ENCODE measurements at places on chromosomes 2 and 18. TPM values are rescaled to one million over a fixed set of nuclear protein-coding genes. Genes with fewer than 3 reads are reported as not detected.

- no peaks in the 10 kb centered on the region for H3K4me1 ChIP-seq
- H3K27ac ChIP-seq, result no peak overlapping the region
- no peak for DNase-seq
These were observed 73.4 kb downstream of the RPRM start for GRCh38 chr2:153405196-153405595.

The GBX2 gene
- total RNA-seq, result 18.4 TPM

DNA sequence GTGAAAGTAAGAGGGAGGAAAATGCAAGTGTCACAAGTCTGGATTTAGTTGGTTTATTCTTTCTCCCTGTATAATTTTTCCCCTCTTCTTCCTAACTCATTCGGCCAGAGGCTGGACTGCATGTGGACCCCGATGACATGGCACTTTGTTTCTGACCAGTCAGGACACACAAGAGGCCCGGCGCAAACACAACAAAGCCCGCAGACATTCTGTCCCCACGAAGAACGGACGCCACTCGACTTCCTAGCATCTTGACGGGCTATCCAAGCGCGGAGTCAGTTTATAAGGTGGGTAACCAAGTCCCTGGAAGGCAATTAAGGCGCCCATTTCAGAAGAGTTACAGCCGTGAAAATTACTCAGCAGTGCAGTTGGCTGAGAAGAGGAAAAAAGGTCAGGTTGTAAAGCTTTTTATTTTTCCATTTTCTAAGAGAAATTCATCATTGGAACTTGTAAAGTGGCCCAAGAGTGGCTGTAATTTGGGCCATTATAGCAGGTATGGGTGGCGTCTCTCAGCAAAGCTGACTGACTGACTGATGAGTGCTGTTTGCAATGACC lies at the start of gene TPO:
TPO (plus strand) TSS at position 308 of the 555 bp plus-strand sequence. CDS start 946 bp downstream, outside the sequence.
- DNase-seq, result no peak
- H3K27ac ChIP-seq, result no peak within 1 kb of the TSS
- H3K4me3 ChIP-seq, result no peak within 1 kb of the TSS
- no peaks in the 10 kb centered on the region for H3K36me3 ChIP-seq
- H3K27me3 ChIP-seq, result peaks cover 13% of the 10 kb centered on the region

DNA sequence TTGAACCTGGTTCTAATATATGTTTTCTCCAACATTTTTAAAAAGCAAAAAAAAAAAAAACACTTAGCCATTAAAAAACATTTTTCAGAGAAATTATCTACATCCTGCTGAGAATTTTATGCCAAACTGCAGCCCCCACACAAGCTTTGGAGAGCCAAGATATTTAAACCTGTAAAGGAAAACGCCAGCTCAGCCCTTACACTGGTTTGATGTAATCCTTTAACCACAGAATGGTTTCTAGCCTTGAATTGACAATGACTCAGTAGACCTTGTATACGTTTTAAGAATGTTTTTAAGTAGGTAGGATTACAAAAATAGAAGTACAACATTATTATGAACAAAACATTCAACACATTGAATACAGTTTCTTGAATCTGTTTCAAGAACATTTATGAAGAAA lies 113.6 kb downstream of the BABAM2 start:
- H3K27me3 ChIP-seq, result no peaks in the 10 kb centered on the region

The HOXD13 gene
- total RNA-seq, result 11.0 TPM

GRCh38 chr2:181916726-181917718 lies 25.5 kb downstream of the ITPRID2 start:
- no peak overlapping the region for H3K27ac ChIP-seq
- no peak overlapping the region for H3K4me3 ChIP-seq
- H3K27me3 ChIP-seq, result no peaks in the 10 kb centered on the region
- H3K4me1 ChIP-seq, result no peaks in the 10 kb centered on the region

DNA sequence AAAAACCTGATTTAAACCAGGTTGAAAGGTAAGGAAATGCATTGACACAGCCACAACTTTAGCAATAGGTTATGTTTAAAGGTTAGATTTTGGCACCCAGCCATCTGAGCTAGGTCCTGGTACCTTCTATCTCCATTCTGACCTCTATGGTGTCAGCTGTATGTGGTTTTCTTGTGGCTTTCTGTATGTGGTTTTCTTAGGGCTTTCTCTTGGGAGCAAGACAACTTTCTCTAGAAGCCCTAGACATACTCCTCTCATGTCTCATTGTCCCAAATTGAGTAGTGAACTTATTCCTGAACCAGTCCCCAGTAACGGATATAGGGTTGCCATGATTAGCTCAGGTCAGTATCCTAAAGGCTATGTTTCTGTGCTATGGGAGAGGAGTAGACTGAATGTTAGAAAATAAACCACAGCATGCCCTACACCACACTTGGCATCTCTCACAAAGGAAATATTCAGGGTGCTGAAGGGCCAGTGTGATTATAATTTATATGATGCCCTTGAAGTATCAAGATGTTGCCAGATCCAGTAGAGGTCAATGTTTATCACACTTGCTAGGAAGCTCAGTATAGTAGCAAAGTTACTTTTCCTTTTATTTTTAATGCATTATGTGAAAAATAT lies 176.1 kb downstream of the CAPN13 start:
- no peaks in the 10 kb centered on the region for H3K4me1 ChIP-seq
- H3K36me3 ChIP-seq, result no peaks in the 10 kb centered on the region
- H3K27ac ChIP-seq, result no peak overlapping the region

- peaks cover 6% of the 10 kb centered on the region for H3K36me3 ChIP-seq
- H3K4me1 ChIP-seq, result no peaks in the 10 kb centered on the region
- no peak overlapping the region for H3K27ac ChIP-seq
- H3K4me3 ChIP-seq, result no peak overlapping the region
These were observed 27.4 kb downstream of the USP34 start for GRCh38 chr2:61443342-61444041.

The CCDC88A gene
- 134 TPM for total RNA-seq

DNA sequence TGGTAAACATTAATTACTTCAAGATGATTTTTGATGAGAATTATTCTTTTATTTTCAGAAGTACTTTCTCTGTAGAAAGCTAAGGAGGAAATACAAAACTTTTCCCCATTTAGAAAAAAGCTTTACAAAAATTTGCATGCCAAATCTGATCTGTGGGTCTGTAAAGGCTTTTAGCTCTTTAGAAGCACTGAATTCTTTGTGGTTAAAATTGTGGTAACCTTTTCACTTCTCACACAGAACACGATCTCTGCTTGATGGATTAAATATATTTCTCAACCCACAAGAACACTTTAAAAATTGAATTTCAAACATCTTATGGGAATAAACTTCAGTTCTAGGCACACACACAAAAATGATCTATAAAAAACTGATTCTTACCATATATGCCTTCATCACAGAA lies 63.7 kb downstream of the VIL1 start:
- H3K27me3 ChIP-seq, result no peaks in the 10 kb centered on the region
- H3K4me3 ChIP-seq, result no peak overlapping the region
- H3K27ac ChIP-seq, result no peak overlapping the region
- peaks cover 51% of the 10 kb centered on the region for H3K36me3 ChIP-seq
- DNase-seq, result no peak

The EFR3B gene
- total RNA-seq, result 4.0 TPM

DNA sequence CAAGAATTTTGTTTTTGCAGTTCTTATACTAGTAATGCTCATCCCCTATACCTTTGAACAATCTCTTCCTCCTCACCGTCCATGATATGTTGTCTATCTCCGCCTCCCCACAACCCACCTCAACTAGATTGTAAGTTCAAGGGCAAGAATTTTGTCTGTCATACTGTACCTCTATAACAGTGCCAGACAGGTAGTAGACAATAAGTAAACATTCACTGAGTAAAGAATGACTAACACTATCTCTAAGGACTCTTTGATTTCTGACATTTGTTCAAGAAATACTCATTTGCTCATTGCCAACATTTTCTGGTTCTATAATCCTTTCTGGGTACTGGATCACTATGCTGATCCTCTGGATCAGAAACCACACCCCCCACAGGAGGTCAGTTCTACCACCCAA lies 82.4 kb downstream of the EXOC6B start:
- H3K4me1 ChIP-seq, result peaks cover 2% of the 10 kb centered on the region
- 0 out of 2 replicates have a peak, but pooled peaks cover 3% of the 10 kb centered on the region for H3K36me3 ChIP-seq
- no peak for DNase-seq
- no peaks in the 10 kb centered on the region for H3K27me3 ChIP-seq

- H3K27ac ChIP-seq, result no peak overlapping the region
- H3K36me3 ChIP-seq, result no peaks in the 10 kb centered on the region
- H3K4me1 ChIP-seq, result no peaks in the 10 kb centered on the region
These were observed 1835.5 kb upstream of the LRRTM1 start for GRCh38 chr2:82139979-82140611.

DNA sequence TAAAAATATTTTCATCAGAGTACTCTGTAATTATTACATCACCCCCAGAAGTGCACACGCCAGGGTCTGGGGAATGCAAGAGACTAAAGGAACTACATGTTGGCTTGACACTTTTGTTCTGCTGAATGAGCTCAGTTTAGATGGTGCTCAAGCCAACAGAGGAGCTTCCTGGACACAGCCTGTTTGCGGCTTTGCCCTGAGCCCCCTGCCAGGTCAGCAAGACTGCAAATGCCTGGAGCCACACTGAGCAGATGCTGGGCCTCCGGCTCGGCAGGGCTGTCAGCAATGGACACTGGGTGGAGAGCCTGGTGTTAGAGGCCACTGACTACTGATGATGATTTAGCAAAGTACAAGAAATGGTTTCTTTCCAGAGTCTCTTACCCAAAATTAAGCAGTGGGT lies 31.9 kb downstream of the PTPN18 start:
- no peaks in the 10 kb centered on the region for H3K27me3 ChIP-seq
- no peak for DNase-seq
- H3K36me3 ChIP-seq, result no peaks in the 10 kb centered on the region
- H3K4me3 ChIP-seq, result no peak overlapping the region
- no peak overlapping the region for H3K27ac ChIP-seq
- no peaks in the 10 kb centered on the region for H3K4me1 ChIP-seq

GRCh38 chr2:23429036-23429435 lies 44.1 kb downstream of the KLHL29 start:
- H3K4me3 ChIP-seq, result no peak overlapping the region
- no peaks in the 10 kb centered on the region for H3K27me3 ChIP-seq
- H3K27ac ChIP-seq, result peak overlapping the region; percentile 35
- H3K36me3 ChIP-seq, result 0 out of 2 replicates have a peak, but pooled peaks cover 2% of the 10 kb centered on the region

- H3K27me3 ChIP-seq, result no peaks in the 10 kb centered on the region
- DNase-seq, result no peak
These were observed 121.5 kb downstream of the PIEZO2 start for GRCh38 chr18:11027862-11028261.

- DNase-seq, result peak; percentile 44
- no peaks in the 10 kb centered on the region for H3K36me3 ChIP-seq
- peaks cover 33% of the 10 kb centered on the region for H3K4me1 ChIP-seq
- peak overlapping the region; percentile 64 for H3K27ac ChIP-seq
- H3K4me3 ChIP-seq, result no peak overlapping the region
These were observed 100.4 kb upstream of the FZD5 start for GRCh38 chr2:207869784-207870778.

DNA sequence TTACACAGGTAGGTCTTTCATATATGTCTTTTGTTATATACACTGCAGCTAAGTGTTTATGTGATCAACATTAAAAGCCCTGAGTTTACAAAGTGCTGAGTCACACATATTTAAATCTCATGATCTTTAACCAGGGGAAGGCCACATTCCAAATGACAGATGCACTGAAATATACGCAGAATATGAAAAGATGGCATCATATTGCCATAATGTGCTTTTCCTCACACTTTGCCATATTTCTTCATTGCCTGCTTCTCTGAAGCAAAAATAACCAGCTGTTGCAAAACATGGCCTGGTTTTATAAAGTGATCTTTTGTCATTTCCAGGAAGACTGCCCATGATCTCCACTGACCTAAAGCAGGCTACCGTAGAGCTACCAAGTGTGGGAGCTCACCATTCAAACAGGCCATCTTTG lies 93.5 kb upstream of the MAPRE2 start:
- H3K4me3 ChIP-seq, result no peak overlapping the region
- H3K27ac ChIP-seq, result peak overlapping the region; percentile 39
- H3K4me1 ChIP-seq, result peaks cover 13% of the 10 kb centered on the region
- peak; percentile 46 for DNase-seq

- peaks cover 5% of the 10 kb centered on the region for H3K27me3 ChIP-seq
- no peaks in the 10 kb centered on the region for H3K4me1 ChIP-seq
- no peak overlapping the region for H3K27ac ChIP-seq
- no peak overlapping the region for H3K4me3 ChIP-seq
These were observed 159.5 kb downstream of the COL6A3 start for GRCh38 chr2:237254369-237254861.

The MC4R gene
- not detected for total RNA-seq

GRCh38 chr2:112880091-112880531 lies 30.9 kb upstream of the IL37 start:
- DNase-seq, result no peak
- no peak overlapping the region for H3K4me3 ChIP-seq
- peaks cover 19% of the 10 kb centered on the region for H3K4me1 ChIP-seq
- no peak overlapping the region for H3K27ac ChIP-seq
- H3K36me3 ChIP-seq, result no peaks in the 10 kb centered on the region

The DNER gene
- 0.15 TPM for total RNA-seq

DNA sequence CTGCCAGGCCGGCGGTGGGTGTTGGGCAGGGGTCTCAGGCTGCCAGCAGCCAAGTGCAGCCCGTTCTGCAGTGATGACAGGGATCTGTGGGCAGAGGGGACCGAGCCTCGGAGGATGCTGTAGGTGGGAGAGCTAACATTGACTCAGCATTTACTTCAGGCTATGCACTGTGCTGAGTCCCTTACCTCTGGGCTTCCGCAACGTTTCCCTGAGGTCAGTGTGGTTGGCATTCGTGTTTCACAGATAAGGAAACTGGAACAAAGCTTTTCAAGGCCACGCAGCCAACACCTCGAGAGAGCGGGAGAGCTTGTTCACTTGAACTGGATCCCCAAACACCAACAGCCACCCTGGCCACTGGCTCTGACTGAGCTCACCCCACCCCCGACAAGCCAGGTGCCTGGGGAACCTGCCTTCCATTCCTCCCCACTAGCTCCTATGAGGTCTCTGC lies 839 bp upstream of the GPR148 start:
- H3K4me3 ChIP-seq, result no peak overlapping the region
- H3K27me3 ChIP-seq, result no peaks in the 10 kb centered on the region
- H3K27ac ChIP-seq, result no peak overlapping the region

DNA sequence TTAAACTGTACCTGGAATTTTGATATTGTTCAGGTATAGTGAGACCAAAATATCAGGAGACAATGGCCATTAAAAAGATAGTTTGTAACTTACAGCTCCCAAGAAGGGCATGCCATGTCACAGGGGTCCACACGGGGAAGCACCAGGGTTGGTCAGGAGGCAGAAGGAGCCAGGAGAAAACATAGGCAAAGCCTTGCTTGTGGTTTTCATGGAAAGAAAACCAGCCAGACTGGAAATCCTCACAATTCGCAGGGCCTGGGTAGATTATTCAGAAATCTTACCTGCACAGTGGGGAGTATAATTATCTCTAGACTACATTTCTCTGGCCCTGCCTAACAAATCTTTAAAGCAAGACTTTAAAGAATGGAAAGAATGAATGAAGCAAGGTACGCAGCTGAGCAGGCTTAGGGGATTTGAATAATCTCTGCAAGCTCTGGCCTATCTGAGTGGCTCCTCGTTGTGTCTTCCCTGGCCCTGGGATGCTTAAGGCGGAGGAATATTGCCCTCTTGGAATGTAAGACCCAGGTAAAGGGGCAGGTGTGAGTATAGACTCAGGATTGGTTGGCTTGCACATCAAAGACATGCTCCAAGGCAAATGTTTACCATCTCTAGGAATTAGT lies 66.9 kb upstream of the CDC42EP3 start:
- H3K36me3 ChIP-seq, result no peaks in the 10 kb centered on the region
- H3K27me3 ChIP-seq, result no peaks in the 10 kb centered on the region
- H3K4me1 ChIP-seq, result peaks cover 13% of the 10 kb centered on the region
- H3K27ac ChIP-seq, result no peak overlapping the region
- H3K4me3 ChIP-seq, result no peak overlapping the region

The XDH gene
- total RNA-seq, result 0.03 TPM

GRCh38 chr18:56321470-56321869 lies 316.9 kb downstream of the TXNL1 start:
- H3K27ac ChIP-seq, result no peak overlapping the region
- DNase-seq, result peak; percentile 53
- no peaks in the 10 kb centered on the region for H3K27me3 ChIP-seq
- H3K36me3 ChIP-seq, result no peaks in the 10 kb centered on the region
- H3K4me3 ChIP-seq, result no peak overlapping the region
- no peaks in the 10 kb centered on the region for H3K4me1 ChIP-seq

Data from SJCRH30 (cell line).